NCI-H1694 treated with DMSO at 0.1 percent for 48 hours (cell line): ENCODE measurements at places on chromosomes 5 and 9.

DNA sequence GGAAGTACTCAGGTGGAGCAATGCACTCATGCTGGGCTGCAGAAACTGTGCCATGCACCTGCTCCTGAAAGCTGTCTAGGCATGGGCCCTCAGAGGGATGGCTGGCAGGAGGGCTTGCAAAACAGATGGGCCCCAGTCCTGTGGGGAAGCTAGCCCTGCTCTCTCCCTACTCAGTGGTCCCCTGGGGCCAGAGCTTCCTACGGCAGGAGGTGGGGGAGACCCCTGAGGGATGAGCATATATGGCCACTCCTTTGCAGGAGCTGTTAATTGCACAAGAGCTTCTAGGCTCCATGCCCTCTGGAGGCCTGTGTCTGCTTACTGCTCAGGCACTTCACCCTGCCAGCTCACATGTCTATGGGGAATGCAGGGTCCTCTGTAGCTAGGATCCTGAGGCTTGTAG is 545.3 kb upstream of the PTPRD start:
- no peak for DNase-seq

DNA sequence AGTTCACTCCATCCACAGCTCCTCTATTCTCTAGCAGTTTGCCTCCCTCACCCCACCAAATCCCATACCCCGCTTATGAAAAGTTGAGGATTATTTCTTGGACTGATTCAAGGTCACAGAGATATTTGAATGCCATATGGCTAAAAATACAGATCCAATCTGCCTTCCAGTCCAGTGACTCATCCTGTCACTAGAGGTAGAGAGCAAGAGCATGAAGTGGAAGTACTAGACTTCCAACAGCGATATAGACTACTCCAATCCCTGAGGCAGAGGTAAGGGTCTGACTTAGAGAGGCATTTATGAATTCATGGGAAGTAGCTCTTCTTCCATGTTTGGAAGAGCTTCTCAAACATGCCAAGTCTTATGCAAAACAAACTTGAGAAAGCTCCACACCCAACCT is 72.4 kb upstream of the CCL21 start:
- DNase-seq: no peak

DNA sequence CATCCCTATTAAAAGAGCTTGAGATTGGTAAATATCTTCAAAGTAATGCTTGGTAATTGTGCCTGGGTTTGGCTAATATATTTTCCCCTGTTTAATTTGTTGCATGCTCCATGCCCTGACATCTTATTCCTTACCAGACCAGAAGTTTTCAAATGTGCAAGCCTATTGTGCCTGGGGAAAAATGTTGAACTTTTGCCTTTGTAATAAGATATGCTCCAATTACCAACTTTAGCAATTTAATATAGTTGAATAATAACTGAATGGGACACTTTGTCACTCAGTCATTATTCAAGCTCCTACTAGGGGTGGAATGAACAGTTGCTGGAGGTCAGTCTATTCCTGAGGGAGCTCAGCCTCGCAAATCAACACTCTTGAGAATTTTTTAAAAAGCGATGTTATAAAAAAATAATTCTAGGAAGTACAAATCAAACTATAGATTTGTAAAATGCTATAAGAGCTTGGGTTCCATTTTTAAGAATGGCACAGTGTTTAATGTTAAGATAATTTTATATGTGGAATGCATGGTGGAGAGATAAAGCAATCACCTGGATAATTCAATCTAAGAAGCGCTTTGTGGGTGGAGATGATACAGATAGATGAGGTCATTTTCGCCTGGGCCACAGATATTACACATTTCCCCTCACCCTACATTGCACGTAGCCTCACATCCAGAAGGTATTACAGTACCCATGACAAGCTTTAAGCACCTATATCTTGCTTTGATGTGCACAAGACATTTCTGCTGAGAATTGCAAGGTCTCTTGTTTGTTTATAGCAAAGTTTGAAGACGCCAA is 231.8 kb downstream of the PIK3R1 start:
- DNase-seq: no peak

- no peak for DNase-seq
Observed at GRCh38 chr5:133405275-133406034, 206.9 kb downstream of the FSTL4 start.

DNA sequence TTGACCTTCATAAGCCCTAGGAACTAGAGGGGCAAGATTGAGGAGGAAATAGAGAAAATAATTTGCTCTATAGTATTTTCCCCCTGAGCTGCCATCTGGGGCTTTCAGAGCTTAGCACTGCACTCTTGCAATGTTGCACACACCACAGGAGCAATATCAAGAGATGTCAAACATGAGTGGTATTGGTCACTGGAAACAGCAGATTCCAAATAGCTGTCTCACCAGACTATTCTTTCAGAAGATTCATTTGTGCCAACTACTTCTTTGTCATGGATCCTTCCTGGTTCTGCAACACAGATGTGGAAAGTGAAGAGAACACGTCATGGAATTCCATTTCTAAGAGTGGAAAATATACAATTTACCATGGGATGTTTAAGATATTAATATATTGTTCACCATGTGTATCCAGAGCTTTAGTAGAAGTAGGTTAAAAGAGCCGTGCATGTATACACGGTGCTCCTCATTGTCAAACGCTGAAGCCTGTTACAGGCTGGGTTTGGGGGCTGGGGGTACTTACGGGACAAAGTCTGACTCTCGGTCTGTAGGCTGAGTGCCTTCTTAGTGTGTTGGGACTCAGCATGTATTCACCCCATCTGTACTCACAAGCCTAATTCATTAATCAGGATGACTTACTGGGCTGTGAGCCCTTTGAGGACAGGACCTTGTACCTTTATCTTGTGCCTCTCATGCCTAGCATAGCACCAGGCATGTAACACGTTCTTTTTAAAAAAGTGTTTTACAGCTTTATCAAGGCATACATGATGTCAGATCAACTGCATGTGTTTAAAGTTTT is 31.4 kb upstream of the GDNF start:
- DNase-seq: no peak

DNA sequence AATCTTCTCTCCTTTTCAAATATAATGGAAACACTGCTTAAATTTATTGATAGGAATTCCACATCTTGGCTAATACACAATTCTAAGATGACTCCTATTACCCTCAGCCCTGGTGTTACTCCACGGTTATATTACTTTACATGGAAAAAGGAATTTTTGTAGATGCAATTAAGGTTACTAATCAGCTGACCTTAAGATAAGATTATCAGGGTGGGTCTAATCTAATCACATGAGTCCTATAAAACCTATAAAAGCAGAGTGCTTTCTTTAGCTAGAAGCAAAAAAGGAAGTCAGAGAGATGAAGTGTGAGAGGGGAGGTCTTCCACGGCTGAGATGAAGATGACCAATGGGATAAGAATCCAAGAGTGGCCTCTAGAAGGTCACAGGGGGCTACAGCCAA is 268.6 kb downstream of the PDE4D start:
- no peak for DNase-seq

DNA sequence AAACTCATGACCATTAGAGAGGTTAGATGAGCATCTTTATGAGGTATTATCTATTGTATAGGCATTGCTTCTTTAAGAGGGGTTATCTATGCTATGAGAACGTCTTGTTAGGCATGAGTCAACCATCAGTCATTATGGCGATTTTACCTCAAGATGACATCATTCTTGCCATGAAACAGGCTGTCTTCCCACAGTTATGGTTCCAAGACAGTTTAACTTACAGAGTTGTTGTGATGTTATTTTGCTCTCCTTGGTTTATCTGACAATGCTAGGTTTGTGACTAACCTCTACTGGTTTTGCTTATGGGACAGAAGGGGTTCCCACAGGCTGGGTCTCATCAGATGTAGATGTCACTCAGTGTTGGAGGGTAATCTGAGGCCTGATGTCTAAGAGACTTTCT is 1864.7 kb upstream of the ACO1 start:
- DNase-seq: no peak

- no peak for DNase-seq
Observed at GRCh38 chr9:136049491-136050265, 45.4 kb downstream of the NACC2 start.

- DNase-seq: no peak
Observed at GRCh38 chr9:128124451-128124850, 3.1 kb downstream of the PTGES2 start.

DNA sequence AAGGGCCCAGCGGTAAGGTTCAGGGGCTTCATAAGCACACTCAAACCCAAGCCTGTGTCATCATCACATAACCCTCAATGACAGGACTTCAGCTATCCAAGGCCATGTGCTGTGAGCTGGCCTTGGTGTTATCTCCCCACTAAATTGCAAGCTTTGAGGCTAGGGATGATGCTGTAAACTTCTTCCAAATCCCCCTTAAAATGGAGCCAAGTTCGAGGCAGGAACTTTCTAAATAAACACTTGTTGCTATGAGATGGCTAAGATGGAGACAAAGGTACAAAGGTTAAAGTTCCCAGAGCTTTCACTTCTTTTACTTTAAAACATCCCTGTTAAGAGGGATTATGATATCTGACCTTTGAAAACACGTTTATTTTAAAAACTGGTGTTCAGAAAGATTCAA is 123.6 kb downstream of the MYO10 start:
- DNase-seq: no peak

- no peak for DNase-seq
Observed at GRCh38 chr5:94932259-94932658, 313.8 kb downstream of the SLF1 start.

DNA sequence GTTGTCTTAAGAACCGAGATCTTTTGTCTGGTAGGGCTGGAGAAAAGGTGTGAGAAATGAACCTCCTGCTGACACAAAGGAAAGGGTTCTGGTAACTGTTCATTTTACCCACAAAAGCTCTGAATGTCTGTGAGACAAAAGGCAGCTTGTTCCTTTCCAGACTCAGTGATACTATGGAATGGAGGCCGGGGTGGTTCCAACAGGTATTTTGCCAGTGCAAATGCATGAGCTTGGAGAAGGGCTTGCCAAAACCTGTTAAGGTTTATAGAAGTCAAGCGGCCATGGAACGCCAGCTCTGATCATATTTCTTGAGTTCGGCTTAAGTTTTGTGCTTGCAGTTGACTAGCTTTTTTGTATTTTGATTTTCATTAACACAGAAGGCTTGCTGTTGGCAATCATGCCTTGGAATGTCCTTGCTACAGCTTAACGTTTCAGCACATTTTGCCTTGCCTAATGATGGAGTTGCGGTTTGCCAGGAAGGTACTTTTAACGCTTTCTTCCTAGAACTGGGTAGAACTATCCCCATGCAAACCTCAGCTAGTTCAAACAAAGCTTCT is 328.6 kb downstream of the PIK3R1 start:
- DNase-seq: no peak

DNA sequence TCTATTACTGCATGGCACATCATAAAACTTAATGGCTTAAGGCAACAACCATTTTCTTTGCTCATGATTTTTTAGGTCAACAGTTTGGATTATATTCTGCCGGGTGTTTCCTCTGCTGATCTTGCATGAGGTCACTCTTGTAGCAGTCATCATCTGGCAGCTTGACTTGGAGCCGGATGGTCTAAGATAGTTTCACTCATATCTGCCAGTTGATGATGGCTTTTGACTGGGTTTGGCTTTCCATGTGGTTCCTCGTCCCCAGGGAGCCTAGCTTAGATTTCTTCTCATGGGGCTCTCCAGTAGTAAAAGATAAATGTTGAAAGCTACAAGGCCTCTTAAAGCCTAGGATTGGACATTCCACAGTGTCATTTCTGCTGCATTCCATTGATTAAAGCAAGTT is 27.4 kb downstream of the LNPEP start:
- DNase-seq: no peak

- DNase-seq: no peak
Observed at GRCh38 chr5:115898656-115899055, 56.9 kb downstream of the AP3S1 start.
